Stimulated activated CD4-positive, alpha-beta T cell treated with anti-CD3 and anti-CD28 coated beads, Interleukin-1b, Interleukin-23, amount 100 ng/mL, for 4 hours (primary cell): ENCODE measurements at places on chromosomes 3 and 15.

DNA sequence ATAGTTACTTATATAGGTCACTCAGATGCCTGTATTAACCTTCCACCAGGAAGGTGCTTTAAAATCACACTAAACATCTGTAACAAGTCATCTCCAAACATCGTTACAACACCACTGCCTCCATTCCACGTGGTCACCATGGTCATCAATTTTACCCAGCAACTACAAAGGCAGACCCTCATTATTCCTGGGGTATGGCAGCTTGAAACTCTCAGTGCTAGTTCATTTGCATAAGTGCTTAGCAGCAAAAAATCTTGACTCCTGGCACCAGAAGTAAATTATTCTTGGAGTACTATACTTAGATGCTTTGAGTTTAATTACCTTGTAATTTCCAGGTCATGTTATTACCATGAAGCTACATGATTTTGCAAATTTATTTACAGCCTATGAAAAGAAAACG lies 250.6 kb downstream of the KBTBD8 start:
- DNase-seq, result no peak

- no peak for DNase-seq
These were observed 13.2 kb upstream of the CNTN6 start for GRCh38 chr3:1079662-1080061.

GRCh38 chr15:91265416-91265940 lies 165.4 kb downstream of the SV2B start:
- no peak for DNase-seq

DNA sequence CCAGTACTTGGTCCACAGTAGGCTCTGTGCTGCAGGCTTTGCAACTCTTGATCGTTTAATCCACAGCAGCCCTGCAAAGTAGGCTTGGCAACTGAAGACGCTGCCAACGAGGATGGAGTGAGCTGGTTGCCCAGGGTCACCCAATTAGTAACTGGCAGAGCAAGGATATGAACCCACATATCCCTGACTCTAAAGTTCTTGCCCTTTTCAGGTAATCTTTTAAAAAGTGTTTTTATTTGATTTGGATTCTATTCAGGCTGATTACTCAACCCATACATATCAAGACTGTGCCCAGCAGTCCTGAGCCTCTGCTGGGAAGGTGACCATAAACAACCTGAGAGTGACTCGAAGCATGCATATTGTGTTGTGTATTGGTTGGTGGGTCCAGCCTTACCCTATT lies 50.3 kb downstream of the PSMD6 start:
- DNase-seq, result no peak

DNA sequence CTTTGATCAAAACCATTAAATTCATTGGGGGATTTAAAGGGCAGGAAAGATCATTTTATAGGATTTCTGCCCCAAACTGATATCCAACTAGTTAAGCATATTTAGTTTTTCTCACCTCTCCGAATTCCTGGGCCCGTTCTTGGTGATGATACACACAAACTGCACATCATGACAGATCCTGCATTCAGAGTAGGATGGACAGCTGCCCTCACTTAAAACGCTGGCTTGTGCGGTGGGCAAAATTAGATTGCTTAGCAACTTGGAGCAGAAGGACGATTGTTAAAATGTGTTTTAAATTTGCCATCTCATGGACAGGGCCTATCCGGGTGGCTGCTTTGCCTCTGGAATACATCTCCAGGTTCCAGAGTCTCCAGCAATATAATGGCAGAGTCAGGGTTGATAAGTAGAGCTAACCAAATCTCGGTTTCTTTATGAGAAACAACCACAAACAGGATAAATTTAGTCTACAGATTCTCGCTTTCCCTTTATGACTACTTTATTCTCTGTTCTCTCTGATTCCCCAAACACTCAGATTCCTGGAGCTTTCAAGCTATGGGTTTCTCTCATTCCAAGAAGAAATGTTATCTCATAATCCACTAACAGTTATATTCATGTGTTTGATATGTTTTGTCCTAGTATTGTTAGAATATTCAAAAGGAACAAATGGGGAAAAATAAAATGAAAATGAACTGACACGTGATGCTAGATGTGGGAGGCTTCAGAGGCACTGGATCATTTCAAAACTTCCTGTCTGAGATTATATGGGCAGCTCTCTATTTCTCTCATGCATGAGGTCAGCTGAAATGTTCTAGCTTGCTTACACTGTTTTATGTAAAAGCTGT lies 1014.1 kb upstream of the SEMA6D start:
- no peak for DNase-seq

GRCh38 chr3:54217828-54218227 lies 95.5 kb downstream of the CACNA2D3 start:
- DNase-seq, result no peak

GRCh38 chr3:48194446-48195071 lies 6.3 kb upstream of the CDC25A start:
- DNase-seq, result no peak

DNA sequence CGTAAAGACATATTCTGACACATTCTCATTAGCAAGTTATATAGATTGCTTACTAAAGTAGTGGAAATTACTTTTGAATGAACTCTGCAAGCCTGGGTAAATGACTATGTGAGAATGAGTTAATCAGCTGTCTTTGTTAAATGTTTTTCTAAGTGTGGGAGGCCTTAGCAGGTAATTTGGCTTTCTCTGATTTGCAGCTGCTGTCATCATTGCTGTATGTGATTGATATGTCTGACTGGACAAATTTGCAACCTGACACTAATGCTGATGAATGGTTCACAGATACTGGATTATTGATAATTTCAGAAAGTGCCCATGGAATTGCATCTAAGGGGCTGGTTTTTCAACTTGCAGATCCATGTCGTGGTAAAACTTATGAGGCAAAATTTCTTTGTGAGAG lies 372.2 kb upstream of the SGO1 start:
- DNase-seq, result no peak

GRCh38 chr3:45017821-45018220 lies 8.3 kb upstream of the CLEC3B start:
- no peak for DNase-seq

DNA sequence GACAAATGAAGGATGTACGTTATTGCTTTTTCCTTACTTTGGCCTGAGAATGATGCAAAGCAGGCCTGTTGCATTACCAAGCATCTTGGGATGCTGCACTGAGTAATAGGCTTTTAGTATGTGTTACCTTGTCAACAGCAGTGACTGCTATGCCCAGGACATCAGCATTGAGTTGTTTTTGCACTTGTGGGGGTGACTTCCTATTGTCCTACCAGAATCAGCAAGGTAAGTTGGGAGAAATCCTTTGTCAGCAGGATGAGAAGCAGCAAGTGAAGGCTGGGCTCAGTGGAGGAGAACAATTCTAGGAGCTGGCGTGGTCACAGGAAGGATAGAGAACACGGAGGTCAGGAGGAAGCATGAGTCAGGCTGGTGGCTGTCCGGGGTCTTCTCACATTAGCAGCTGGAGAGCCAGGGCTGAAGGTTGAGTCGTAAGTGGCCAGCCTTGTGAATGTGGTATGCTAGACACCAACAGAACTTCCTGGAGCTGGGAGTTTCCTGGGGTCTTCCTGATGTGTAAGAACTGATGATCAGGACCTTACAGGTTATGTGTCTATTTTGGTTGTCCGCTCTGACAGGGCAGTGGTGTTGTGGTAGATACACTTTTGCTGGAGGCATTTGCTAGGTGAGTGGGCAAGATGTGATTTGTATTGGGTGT lies 142.7 kb downstream of the FNDC3B start:
- no peak for DNase-seq

- no peak for DNase-seq
These were observed 15.0 kb downstream of the MAPKBP1 start for GRCh38 chr15:41789236-41789635.

- DNase-seq, result no peak
These were observed 454.9 kb downstream of the IL5RA start for GRCh38 chr3:2655229-2655701.

DNA sequence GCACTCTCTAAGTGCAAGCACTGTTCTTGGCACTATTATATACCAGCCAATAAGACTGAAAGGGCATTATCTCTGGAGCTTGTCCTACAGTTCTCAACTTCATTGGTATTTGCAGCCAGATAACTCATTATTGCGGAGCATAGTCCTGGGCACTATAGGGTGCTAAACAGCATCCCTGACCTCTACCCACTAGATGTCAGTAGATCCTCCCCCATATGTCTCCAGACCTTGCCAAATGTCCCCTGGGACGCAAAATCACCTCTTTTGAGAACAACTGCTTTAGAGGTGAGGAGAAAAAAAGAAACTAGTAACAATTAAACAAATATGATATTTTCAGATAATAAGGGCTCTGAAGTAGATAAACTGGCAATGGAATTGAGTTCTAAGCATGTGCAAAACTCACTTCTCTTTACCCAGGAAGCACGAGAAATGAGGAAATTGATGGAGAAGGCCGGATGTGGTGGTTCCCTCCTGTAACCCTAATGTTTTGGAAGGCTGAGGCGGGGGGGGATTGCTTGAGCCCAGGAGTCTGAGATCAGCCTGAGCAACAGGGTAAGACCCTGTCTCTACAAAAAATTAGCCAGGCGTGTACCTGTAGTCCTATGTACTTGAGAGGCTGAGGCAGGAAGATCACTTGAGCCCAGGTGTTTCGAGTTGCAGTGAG lies 61.4 kb downstream of the FRMD4B start:
- DNase-seq, result no peak

- no peak for DNase-seq
These were observed 17.0 kb downstream of the SEC61A1 start for GRCh38 chr3:128069271-128069670.

DNA sequence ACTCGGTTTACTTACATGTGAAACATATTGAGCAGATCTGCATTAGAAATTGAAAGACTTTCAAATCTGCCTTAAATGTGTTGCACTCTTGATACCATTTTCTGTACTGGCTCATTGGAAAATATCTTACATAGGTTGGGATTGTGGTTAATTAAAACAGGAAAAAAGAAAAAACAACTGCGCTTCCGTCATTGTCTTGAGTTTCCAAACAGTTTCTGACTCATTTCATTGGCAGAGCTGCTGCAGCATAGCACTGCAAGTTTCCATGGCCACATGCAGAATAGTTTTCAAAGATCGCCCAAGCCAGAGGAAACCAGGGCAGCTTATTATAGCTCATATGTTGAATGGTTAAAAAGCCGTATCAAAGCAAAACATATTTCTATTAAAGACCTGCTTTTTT lies 446.6 kb upstream of the BCHE start:
- DNase-seq, result no peak

- DNase-seq, result no peak
These were observed 585.2 kb downstream of the EPHA3 start for GRCh38 chr3:89692601-89693000.

- no peak for DNase-seq
These were observed 246.2 kb upstream of the TBL1XR1 start for GRCh38 chr3:177443469-177443868.

- DNase-seq, result no peak
These were observed 70.2 kb upstream of the ST8SIA2 start for GRCh38 chr15:92323525-92323924.

DNA sequence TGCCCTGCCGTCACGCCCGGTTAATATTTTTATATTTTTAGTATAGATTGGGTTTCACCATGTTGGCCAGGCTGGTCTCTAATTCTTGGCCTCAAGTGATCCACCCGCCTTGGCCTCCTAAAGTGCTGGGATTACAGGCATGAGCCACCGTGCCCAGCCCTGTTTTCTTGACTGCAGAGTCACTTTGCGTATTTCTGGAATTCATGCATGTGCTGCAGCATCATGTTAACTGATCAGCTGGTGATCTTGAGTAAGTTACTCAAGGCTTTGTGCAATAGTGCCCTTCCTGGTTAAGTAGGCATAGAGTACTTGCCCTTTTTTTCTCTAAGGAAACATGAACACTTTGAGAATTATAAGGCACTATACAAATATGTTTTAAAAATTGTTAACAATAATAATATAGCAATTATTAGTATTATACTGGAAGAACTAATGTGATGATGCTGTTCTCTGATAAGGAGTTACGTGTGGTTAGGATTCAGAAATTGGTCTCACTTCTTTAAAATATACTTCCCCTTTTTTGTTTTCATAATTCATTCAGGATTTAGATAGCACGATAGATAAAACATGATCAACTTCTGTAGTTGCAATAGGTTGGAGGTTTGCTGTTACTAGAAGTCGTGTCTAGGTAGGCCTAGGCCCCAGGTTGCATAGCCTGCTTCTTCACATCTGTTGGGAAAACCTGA lies 33.6 kb downstream of the GPR171 start:
- DNase-seq, result no peak

DNA sequence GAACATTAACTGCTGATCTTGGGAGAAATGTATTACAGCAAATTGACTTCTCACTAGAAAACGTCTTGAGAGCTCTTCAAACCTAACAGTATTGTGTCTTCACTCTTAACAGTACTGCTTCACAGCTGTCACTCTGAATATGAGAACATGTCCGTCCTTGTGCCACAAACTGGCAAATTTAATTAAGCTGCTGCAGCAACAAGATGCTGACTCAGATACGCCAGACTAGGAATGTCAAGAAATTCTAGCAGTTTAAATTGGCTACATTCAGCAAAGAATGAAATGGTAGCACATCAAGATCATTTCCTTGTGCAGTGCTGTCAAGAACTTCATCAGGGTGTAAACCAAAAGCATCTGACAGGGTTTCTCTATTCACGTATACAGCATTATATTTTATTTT lies 7.6 kb downstream of the ICE2 start:
- no peak for DNase-seq

DNA sequence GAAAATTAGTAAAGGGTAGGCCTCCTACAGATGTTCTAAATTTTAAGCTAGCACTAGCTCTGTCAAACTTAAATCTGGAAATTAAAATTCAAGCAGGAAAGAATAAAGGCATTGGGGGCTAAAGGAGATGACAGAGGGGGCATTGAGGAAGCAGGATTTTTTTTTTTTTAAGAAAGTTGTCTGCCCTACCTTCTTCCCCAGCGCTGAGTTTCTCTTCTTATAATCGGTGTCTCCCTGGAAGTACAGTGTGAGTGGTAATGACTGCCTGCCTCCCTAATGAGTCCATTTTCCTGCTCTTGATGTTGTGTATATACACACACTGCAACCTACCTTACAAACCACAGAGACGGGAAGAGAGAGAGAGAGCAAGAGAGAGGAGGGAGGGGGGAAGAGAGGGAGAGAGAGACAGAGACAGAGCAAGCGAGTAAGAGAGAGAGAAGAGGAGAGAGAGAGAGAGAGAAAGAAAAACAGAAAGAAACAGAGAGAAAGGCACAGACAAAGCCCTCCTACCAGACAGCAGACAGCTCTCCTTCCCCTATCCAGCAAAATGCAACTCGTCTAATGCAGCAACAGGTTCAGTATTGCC lies 47.0 kb downstream of the ZBTB20 start:
- no peak for DNase-seq

DNA sequence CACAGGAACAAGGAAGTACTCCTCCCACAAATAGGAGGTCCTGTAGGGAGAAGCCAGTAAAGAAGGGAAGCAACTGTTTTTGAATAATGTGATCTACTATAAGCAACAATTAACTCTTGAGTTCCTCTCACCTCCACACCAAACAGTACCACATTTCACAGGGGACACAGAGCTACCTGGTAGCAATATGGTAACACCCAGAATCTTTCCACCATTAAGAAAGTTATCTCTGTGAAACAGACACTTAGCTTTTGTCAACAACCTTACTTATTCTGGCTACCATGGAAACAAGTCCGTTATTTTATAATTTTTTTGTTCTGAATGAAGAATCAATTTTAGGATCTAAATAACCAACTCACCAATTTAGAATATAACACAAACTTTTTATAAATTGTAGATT lies 49.5 kb downstream of the TBL1XR1 start:
- DNase-seq, result no peak
